HAP-1 (cell line): ENCODE measurements at places on chromosomes 13 and 19.

- DNase-seq, result no peak
These were observed 236.3 kb downstream of the SLC7A1 start for GRCh38 chr13:29359181-29359580.

DNA sequence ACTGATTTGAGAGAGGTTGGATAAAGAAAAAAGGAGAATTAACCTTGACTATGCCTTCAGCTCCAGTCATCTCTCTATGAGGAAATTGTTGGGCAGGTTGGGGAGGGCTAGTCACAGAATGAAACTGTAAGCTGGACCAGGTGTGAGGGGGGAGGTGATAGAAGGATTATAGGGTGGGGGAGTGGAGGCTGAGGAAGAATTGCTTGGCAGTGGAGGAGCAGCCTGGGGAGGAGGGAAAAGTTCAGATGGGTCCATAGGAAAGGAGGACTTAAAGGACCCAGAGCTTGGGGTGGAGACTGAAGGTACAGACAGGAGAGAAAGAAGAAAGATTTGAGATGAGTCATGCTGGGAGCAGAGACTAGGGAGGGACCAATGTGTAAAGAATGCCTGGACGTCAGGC lies 8.2 kb upstream of the ZNF431 start:
- DNase-seq, result no peak

GRCh38 chr13:76250211-76250610 lies 614.1 kb downstream of the LMO7 start:
- DNase-seq, result no peak

- DNase-seq, result no peak
These were observed 573 bp upstream of the ERCC5 start for GRCh38 chr13:102845289-102845629.

DNA sequence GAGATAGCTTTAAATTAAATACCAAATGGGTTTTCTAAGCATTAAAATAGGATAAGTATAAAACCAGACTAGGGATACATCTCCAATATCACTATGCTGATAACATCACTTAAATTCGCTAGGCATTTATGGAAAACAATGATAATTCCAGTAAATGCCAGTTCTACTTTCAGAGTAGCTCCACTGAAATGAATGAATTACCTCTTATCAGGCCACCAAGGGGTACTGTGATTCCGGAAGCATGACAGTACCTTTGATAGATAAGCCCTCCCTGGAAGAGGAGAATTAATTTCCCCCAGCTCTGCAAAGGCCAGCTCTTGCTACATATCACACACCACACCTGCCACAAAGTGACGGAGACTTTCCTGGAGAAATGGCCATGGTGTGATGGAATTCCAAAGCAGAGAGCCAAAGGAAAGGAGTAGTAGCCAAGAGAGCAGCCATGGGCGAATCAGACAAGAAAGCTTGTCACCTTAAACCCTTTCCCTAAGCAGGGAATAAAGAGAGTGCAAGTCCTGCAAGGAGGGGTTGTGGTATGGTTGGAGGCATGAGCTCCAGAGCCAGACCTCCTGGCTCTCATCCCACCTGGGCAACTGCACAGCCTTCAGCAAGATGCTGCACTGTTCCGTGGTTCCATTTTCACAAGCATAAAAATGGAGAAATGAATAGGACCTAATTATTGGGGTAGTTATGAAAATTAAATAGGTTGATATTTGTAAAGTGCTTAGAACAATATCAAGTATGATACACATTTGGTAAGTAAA lies 423.1 kb downstream of the FGF14 start:
- DNase-seq, result no peak

- DNase-seq, result no peak
These were observed 1306.0 kb upstream of the SLC10A2 start for GRCh38 chr13:104372095-104372655.

GRCh38 chr13:97586941-97587340 lies 153.0 kb downstream of the RAP2A start:
- DNase-seq, result no peak

DNA sequence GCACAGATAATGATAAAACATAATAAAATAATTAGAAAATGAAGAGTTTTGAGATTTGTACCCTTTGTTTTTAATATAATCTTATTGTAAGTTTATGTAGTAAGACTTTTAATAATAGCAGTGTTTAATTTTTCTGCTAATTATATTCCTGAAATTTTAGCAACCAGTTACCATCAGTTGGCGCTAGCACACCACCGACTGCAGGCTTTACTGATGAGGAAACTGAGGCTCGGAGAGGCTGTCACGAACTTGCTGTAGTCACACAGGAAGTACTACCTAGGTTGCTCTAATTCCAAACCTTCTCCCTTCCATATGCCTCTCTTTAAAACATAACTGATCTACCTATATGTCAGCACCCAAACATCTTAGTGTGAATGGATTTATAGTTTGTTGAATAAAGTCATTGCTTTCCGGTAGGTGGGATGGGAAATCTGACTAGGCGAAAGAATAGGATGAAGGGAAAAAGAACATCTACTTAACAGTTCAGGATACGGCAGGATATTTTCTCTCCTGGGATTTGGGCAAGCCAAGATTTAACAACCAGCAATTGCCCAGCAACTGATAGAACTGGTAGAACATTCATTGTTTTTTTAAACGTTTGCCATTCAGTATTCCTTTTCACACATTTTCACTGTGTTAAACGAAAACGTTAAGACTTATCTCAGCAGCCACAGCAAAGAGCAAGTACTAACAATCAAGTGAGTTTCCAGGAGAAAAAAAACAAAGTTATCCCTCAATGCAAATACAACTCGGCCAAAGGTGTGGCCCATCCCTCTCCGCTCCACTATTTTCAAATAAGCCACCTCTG lies 822 bp upstream of the RFXAP start:
- no peak for DNase-seq

DNA sequence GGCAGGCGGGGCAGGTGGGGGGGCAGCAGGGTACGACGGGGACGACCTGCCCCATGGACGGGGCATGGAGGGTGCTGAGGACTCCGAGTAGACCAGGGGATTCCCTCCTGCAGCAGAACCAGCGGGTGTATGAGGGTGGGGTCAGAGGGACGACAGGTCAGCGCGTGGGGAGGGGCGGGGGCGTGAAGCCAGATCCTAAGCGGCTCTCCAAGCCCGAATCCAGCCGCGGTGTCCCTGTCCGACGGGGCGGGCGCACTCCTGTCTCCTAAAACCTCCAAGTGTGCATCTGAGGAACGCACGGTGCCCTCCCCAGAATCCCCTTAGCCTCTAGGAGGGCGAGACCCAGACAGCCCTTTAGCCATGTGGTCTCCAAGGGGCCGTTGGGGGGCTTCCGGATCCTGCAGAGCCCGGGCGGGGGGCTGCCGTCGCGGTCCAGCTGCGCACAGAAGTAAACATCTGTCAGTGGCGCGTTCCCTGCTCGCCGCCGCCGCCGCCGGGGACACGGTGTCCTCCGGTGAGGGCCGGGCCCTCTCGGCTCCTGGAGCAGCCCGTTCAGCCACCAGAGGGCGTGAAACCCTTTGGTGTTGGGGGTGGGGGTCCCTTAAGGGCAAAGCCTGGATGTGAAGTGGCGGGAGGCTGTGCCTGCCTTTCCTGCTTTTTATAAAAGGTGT lies 730 bp downstream of the NRTN start:
- DNase-seq, result peak; percentile 71

GRCh38 chr19:42409477-42409876 lies 17.7 kb downstream of the LIPE start:
- no peak for DNase-seq

GRCh38 chr13:22848539-22849052 lies 332.2 kb upstream of the SGCG start:
- no peak for DNase-seq

- DNase-seq, result no peak
These were observed 2.5 kb downstream of the ITPKC start for GRCh38 chr19:40719414-40719894.

GRCh38 chr19:57314146-57314545 lies 6.1 kb upstream of the ZNF543 start:
- DNase-seq, result no peak

DNA sequence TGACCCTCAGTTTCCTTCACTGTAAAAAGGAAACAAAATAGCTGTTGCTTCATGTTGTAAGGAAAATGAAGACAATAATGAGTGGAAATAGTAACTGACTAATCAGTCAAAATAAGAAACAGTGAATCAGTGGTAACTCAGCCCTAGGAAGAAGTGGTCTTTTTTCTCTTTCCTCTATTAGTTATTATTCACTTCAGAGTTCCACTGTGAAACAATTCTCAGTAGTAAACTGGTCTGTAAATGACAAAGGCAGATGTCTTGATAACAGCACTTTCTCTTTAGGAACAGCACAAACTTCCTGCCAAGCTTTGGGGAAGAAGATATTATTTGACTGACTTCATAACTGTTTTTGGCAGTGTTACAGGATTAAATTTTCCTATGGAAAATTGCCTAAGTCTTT lies 600.5 kb upstream of the KLHL1 start:
- no peak for DNase-seq

DNA sequence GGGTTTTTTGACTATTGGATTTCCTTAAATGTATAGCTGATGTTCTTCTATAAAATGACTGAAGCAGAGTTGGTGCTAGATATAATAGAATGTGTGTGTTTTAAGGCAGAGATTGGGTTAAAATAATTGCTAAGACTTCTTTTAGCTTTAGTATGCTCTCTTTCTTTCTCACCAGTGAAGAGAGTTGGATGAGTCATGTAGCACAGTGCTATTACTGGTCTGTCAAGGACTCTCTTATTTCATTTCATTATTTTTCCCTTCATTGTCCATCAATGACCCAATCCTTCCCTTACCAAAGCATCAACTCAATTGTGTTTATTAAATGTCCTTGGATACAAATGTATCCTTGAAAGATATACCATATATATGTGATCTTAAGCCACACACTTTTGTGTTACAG lies 268.9 kb downstream of the IRS2 start:
- DNase-seq, result no peak

DNA sequence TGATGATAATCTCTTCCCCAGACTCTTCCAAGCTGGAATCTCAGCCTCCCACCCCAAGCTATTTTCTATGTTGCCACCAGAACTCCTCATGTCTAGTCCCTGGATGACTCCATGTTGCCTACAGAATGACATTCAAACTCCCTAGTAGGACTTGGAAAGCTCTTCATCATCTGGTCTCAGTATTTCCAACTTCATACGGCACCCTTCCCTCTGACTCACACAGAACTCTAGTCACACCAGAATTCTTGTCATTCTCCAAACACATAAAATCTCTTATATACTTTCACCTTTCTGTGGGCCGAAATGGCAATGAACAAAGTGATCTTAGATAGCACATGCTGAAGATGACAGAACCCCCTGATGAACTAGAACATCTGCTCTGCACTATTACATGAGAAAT lies 86.2 kb downstream of the CAB39L start:
- no peak for DNase-seq

DNA sequence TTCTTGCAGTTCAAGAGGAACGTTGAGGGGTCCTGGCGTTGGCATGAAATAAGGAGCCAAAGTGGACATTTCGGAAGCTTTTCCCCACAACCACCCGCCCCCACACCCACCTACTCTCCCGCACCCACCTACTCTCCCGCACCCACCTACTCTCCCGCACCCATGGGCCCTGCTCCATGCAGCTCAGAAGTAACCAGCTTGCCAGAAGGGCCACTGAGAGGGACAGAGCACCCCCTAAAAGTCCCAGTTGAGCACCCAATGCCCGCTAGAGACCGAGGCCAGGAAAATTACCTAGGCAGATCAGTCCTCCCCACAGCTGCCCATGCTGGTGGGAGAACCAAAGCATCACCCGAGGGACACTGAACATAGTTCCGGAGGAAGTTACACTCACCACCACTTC lies 11.8 kb downstream of the VSTM2B start:
- DNase-seq, result no peak

DNA sequence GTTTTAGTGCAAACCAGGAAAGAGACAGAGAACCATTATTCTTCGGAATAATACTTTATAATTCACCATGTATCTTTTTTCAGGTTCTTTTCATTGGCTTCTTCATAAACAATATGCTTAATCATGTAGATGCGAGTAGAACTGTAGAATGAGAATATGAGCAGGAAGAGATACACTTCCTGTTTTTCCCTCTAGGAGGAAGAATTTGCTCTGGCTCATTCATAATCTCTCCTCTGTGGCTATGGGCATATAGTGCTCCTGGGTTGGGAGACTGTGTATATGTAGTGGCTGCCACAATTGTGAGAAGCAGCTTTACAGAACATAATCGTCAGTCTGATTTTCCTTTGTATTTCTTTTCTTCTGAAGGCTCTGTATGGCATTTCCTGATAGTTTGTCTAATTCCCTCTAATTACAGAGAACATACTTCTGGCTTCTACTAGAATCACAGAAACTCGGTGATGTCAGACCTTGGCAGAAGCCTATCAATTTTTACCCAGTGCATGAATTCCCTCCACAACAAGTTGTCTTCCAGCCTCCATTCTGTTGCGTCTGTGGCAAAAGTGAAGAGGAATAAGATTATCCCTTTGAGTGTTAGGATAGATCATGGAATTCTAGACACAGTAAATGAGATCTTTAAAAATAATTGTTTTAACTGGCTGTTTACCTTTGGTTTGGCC lies 2.9 kb upstream of the DCLK1 start:
- DNase-seq, result no peak

DNA sequence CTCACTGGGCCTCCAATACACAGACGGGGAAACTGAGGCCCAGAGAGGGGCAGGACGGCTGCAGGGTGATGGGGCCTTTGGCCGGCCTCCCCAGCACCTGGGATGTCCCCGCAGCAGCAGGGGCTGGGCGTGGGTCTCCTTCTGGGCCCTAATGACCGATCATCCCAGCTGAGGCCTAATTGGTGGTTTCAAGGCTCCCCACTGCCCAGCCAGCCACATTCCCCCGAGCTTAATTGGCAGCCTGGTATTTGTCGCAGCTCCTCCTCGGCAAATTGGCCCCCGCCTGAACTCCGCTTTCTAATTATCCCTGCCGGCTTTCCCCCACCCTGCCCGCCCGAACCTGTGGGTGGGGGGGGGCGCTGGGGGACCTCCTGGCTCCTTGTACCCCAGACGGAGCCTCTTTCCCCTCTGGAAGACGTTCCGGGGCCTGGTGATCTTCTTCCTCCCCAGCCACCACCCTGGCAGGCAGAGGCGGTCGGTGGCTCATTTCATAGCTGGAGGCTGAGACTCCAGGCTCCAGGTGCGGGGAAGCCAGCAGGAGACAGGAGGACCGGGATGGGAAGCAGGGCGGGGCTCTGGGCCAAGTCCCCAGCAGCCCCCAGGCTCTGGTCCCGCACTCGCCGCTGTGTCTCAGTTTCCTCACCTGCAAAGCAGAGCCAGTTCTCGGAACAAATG lies 27.2 kb upstream of the WDR18 start:
- DNase-seq, result no peak

GRCh38 chr13:97198753-97199152 lies 23.4 kb upstream of the MBNL2 start:
- DNase-seq, result no peak
